ENCODE measurements at places on chromosomes 11 and 22. TPM values are rescaled to one million over a fixed set of nuclear protein-coding genes. Genes with fewer than 3 reads are reported as not detected.

The C11orf42 gene
- total RNA-seq, result not detected

The ANO1 gene
- total RNA-seq, result 0.14 TPM

The OR4P4 gene
- total RNA-seq, result not detected

The RAB39A gene
- not detected for total RNA-seq

The PTPN5 gene
- not detected for total RNA-seq

The CFAP300 gene
- total RNA-seq, result 11.0 TPM

The C11orf97 gene
- not detected for total RNA-seq

Data from smooth muscle cell of bladder (primary cell).